ENCODE measurements at places on chromosomes 5 and 9. TPM values are rescaled to one million over a fixed set of nuclear protein-coding genes. Genes with fewer than 3 reads are reported as not detected.

GRCh38 chr5:43192558-43193180 is 644 bp downstream of the NIM1K start:
- no peak for DNase-seq

Gene BRIX1
- total RNA-seq, result 10.5 TPM

- no peak for DNase-seq
These were observed 11.7 kb upstream of the NUP214 start for GRCh38 chr9:131113655-131114054.

Gene CXCL14
- 0.49 TPM for total RNA-seq

Gene OBP2B
- total RNA-seq, result not detected

DNA sequence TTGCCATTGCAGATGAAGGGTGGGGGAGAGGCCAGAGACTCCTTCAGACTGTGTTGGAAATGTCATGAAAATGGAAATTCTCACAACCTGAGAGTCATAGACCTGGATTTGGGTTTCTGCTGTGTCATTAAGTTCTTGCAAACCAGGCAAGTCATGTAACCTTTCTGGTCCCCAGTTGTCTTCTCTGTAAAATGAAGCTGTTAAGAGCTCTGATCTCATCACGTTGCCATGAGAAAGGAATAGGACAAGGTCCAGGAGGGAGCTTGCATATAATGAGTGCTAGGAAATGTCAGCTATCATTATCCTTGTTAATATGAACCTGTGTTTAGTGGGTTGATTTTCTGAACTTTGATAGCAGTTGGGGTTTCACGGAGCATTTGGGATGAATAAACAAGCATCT is 59.1 kb downstream of the FGF1 start:
- no peak for DNase-seq

Gene FOXD4L5
- 0.08 TPM for total RNA-seq

Gene CATSPER3
- 0.49 TPM for total RNA-seq
